Left forelimb (tissue), 1 donor: ENCODE measurements at places on chromosomes 1 and 21.

GRCh38 chr1:187517546-187517945 lies 688.8 kb downstream of the PLA2G4A start:
- DNase-seq: no peak

GRCh38 chr1:248757784-248758195 lies 2.2 kb upstream of the LYPD8 start:
- DNase-seq: no peak

GRCh38 chr1:20597650-20598049 lies 8.8 kb downstream of the CDA start:
- no peak for DNase-seq

GRCh38 chr1:195071461-195071860 lies 1536.8 kb downstream of the KCNT2 start:
- DNase-seq: no peak

GRCh38 chr21:33075128-33075527 lies 5.2 kb downstream of the OLIG1 start:
- no peak for DNase-seq

DNA sequence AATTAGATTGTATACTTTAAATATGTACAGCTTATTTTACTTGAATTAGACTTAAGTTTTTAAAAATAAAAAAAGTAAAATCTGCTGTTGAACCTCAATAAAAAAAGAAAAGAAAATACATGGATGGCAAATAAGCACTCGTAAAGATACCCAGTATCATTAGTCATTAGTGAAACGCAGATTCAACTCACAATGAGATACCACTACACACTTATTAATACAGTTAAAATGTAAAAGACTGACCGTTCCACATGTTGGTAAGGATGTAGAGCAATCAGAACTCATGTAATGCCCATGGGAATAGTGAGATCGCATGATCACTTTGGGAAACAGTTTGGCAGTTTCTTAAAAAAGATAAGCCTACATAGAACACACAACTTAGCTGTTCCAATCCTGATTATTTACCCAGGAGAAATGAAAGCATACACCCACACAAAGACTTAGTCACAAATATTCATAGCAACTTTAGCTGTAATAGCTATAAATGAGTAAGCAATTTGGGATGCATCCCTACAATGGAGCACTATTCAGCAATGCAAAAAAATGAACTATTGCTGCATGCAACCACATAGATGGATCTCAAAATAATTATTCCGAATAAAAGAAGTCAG lies 7.3 kb downstream of the SH2D1B start:
- no peak for DNase-seq

GRCh38 chr1:233912909-233913308 lies 8.4 kb downstream of the SLC35F3 start:
- no peak for DNase-seq

DNA sequence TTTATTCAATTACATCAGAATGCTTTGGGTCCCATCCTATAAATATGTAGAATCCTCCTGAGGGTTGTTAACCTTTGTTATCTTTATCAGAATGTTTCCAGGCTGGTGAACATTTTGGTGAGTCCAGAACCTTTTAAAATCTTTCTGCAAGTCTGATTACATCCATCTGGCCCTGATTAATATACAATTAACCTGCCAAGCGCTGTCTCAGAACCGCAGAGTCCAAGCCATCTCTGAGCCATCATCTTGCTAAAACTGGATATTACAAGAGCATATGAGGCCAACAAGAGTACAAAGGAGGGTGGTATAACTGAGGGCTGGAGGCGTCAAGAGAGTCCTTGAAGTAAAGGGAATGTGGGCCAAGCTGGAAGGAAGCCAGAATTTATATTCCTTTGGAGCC lies 88.6 kb upstream of the ZC3H11B start:
- DNase-seq: no peak

DNA sequence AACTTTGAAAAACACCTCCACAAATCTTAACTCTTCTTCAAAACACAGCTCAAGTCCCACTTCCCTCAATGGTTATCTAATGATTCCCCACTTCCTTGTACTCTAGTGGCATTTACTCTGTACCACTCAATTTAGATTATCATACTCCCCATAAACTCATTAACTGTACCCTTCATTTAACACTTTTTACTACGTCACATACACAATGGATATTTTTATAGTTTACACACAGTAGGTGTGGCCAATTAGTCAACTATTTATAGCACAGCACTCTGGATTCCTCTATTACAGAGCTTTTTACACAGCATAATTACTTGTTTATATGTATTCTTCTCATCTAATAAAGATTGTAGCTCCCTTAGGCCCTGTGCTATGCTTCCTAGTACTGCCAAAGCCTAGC lies 62.1 kb downstream of the FOXJ3 start:
- no peak for DNase-seq

GRCh38 chr21:45267390-45267760 lies 20.3 kb downstream of the POFUT2 start:
- DNase-seq: peak; percentile 49

- DNase-seq: no peak
These were observed 149.1 kb upstream of the L1TD1 start for GRCh38 chr1:62045574-62045973.

GRCh38 chr21:22573834-22574233 lies 1575.6 kb downstream of the NCAM2 start:
- DNase-seq: no peak

GRCh38 chr1:240027059-240027462 lies 64.6 kb upstream of the FMN2 start:
- DNase-seq: no peak

GRCh38 chr1:71667216-71667615 lies 586.4 kb upstream of the ZRANB2 start:
- DNase-seq: no peak

DNA sequence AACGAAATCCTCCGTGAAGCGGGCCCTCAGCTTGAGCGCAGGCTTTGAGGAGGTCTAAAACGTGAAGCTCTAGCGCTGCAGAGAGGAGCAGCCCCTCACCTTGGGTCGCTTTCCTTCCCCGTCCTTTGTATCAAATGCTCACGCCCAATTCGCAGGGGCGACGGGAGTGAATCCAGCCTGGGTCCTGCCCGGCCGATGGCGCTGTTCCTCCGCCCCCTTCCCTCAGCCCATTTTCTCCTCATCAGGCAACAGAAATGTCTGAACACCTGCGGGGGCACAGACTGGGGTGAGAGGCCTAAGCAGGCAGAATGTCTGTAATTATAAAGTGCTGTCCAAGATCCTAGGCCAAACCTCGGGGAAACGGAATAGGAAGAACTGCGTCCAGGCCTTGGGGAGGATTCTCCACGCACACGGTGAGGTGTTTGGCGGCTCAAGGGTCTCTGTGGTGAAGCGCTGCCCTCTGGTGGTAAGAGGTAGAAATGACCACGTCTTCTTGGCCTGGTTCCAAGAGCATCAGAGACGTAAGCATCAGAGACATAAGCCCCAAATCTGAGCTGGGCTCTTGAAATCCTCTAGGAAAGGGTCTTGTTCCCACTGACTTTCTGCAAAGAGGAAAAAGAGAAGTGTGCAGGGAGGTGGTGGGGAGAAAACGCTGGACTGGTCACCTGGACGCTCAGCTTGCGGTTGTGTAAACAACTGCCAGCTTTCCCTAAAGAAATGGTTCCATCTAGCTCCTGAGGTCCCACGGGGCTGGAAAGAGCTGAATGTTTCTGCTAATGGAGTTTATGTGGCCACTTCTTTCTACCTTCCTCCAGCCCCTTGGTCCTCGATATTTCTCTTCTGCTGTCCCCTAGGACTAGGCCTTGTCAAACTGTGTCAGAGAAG lies 92.1 kb upstream of the CD53 start:
- no peak for DNase-seq

- no peak for DNase-seq
These were observed 24.2 kb upstream of the NPPB start for GRCh38 chr1:11882814-11883538.

DNA sequence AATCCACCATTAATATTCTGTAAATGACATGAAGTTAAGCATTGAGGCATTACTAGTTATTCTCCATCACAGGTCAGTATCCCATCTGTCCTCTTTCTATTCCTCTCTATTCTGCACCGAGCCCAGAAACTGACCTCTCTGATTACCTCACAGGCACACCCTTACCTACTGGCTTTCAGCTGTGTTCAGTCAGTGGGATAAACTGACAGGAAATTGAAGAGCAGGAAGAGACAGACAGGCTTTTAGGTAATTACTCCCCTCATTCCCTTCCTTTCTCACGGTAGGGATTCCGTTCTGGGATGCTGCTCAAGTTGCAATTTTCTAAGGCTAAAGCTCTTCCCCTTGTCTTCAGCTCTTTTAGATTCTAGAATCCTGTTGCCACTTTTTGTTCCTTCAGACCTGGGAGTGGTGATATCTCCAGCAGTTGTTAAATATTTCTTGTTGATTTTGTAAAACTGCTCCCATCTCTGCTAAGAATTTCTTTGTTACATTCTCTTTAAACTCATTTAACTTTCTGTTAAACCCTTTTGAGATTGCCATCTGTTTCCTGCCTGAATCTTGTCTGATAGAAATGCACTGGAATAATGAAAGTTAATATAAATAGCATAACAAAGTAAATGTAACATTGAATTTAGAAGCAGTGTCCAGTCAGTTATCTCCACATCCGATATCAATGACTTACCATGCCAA lies 1063.4 kb downstream of the PLA2G4A start:
- no peak for DNase-seq

GRCh38 chr1:90955769-90956168 lies 66.1 kb downstream of the ZNF644 start:
- no peak for DNase-seq

DNA sequence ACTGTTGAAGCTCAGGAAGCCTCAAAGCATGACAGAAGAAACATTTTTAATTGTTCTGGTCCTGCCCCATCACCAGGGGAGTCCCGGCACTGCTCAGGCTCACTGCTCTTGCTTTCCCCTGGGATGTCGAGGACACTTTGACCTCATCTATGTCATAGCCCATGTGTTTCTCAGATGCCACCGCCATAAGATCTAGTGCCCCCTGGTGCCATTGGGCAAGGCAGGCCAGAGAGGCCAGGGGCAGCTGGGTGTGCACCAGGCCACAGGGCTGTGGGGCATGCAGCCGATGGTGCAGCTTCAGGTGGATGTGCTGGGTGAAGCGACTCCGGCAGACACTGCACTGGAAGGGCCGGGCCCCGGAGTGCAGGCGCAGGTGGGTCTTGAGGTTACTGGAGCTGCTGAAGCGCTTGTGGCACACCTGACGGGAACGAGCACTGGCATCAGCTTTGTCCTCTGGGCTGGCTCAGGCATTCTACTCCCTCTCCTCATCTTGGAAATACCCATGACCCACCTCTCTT lies 7.7 kb upstream of the CRYBG2 start:
- DNase-seq: no peak

GRCh38 chr21:42660118-42660470 lies 6.7 kb downstream of the PDE9A start:
- DNase-seq: no peak

DNA sequence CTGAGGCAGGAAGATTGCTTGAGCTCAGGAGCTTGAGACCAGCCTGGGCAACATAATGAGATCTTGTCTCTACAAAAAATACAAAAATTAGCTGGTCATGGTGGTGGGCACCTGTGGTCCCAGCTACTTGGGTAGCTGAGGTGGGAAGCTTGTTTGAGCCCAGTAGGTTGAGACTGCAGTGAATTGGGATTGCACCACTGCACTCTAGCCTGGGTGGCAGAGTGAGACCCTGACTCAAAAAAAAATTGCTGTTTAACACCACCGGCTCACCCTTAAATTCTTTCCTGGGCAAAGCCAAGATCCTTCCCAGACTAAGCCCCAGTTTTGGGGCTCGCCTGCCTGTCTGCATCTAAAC lies 6.6 kb upstream of the NSUN4 start:
- no peak for DNase-seq

DNA sequence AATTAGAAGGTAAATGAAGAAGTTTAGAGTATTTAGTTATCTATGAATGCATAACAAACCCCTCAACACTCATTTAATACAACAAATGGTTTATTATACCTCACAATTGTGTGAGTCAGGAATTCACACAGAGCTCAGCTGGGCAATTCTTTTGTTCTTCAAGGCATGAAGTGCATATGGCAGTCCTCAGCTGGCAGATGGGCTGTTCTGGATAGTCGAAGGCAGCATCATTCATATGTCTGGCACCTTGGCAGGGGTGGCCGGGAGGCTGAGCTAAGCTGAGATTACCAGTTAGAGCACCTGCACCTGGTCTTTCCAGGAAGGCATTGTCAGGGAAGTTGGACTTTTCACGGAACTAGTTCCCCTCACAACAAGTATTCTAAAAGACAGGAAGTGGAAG lies 286.2 kb upstream of the DUSP10 start:
- no peak for DNase-seq

- no peak for DNase-seq
These were observed 11.6 kb downstream of the GNAI3 start for GRCh38 chr1:109559995-109560394.

DNA sequence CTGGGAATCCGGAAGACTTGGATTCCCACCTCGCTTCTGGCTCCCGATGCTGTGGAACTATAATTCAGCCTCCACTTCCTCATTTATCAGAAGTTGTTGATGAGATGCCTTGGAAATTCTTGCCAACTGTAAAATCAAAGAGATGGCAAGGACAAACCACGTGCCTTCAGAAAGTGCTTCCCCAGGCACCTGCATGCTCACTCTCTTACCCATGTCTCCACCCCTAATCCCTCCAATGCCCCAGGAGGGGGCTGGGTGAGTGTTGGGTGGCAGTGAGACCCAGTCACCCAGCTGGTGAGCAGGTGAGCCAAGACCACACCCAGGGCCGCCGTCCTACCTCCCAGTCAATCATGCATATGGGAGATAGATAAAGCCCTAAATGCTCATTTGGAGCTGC lies 160.8 kb downstream of the PSMG1 start:
- DNase-seq: no peak
